ENCODE measurements at places on chromosomes 2 and 18.

- DNase-seq = no peak
Observed at GRCh38 chr2:35978218-35978617, 377.4 kb upstream of the CRIM1 start.

GRCh38 chr18:63980027-63980426 is 10.1 kb downstream of the SERPINB8 start:
- DNase-seq = no peak

DNA sequence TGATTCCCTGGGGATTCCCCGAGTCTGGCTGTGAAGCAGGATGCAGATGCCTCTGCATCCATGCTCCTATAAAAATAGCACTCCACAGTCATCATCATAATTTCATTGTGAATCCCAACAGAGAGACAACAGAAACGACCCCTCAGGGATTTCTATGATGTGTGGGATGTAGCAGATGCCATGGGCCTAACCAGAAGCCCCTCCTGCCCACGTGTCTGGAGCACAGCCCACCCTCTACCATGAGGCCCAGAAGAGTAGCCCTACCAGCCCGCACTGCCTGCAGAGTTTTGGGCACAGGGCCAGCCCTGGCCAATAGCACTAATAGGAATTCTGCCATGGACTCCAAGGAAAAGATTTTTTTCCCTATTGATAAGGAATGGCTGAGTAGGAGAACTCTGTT is 66.6 kb downstream of the GYPC start:
- no peak for DNase-seq

GRCh38 chr2:196279541-196279940 is 108.2 kb upstream of the STK17B start:
- DNase-seq = no peak

- DNase-seq = no peak
Observed at GRCh38 chr2:102226612-102227391, 40.0 kb downstream of the IL1RL2 start.

DNA sequence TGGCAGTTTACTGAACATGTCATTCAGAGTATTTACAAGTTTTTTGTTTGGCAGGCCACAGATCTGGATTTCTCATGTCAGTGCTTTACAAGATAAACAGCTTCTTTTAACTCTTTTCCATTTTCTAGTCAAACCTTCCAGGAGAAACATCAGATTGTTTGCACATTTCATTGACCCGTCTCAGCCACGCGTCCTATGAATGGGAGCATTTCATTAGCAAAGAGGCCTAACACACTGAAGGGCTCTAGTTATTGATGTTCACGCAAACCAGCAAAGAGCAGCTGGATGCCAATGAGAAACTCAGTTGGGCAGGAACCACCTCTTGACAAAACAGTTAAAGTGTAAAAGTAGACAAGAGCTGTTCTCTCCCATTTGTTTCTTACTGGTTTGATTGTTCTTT is 29.2 kb upstream of the MFF start:
- no peak for DNase-seq

GRCh38 chr18:22961156-22961555 is 28.0 kb downstream of the RBBP8 start:
- no peak for DNase-seq

- no peak for DNase-seq
Observed at GRCh38 chr2:88116669-88117432, 11.0 kb downstream of the FABP1 start.

- DNase-seq = no peak
Observed at GRCh38 chr2:24855726-24856125, 62.5 kb downstream of the CENPO start.

DNA sequence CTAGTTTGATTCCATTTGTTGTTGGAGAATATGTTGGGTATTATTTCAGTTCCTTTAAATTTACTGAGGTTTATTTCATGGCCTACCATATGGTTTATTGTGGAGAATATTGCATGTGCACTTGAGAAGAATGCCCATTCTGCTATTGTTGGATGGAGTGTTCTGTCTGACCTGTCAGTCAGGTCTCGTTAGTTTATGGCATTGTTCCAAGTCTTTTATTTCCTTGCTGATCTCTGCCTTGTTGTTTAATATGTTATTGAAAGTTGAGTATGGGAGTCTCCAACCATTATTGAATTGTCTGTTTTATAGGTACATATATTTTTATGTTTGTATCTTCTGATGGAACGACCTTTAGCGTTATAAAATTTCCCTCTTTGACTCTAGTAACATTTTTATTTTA is 86.3 kb downstream of the PTPN4 start:
- no peak for DNase-seq

DNA sequence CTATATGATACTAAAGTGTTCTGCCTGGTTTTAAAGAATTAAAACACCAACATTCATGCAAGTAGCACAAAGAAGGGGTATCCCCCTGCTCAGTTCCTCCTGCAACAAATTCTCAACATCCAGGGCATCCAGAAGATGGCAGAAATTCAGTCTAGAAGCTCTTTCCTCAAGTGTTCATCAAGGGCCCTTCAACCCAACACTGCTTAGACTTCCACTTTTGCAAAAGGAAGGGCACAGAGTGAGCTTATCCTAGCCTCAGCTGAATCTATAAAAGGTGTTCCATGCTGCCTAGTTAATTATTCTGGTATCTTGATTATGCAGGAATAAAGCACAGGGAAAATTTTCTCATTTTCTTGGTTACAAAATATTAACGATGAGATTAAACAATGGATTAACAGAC is 275.8 kb upstream of the CRIM1 start:
- no peak for DNase-seq

DNA sequence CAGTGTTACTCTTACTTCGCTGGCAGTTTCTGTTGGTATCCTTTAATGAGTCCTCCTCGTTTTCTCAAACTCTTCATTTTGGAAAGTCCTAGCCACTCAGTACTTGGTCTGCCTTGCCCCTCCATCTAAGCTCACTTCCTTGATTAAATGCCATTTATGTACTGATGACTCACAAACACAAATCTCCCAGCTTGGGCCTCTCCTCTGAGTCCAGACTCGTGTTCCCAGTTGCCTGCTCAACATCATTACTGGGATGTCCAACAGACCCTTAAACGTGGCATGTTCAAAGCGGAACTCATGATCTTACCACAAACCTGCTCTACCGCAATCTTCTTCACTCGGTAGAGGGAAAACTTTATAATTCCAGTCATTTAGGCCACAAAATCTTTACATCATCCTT is 13.8 kb upstream of the CCDC68 start:
- no peak for DNase-seq

Measured in activated T-cell treated with anti-CD3 and anti-CD28 coated beads for 1 hour (primary cell).